ENCODE measurements at places on chromosomes 12 and 14. TPM values are rescaled to one million over a fixed set of nuclear protein-coding genes. Genes with fewer than 3 reads are reported as not detected.

Gene TUNAR
- total RNA-seq: not detected

DNA sequence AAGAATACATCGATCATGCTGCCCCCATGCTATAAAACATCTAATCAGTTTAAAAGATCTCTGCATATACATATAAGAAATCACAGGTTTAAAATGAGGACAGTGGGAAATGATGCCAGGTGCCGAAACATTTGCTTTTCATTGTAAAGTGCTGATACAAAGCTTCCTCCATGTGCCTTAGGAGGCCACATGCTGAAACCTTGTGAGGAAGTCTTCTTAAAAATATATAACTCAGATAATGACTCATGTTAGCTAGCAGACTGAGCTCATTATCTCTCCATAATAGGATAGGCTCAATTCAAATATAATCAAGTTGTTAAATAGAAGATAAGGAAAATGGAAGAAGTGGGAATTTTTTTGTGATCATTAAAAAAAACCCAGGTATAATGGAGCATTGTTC is 65.9 kb downstream of the RFX4 start:
- no peaks in the 10 kb centered on the region for H3K27me3 ChIP-seq
- no peaks in the 10 kb centered on the region for H3K36me3 ChIP-seq
- no peaks in the 10 kb centered on the region for H3K4me1 ChIP-seq
- no peak overlapping the region for H3K4me3 ChIP-seq

Gene P2RX7
- total RNA-seq: 0.18 TPM

- no peak overlapping the region for H3K27ac ChIP-seq
- H3K27me3 ChIP-seq: no peaks in the 10 kb centered on the region
- no peaks in the 10 kb centered on the region for H3K4me1 ChIP-seq
- no peak overlapping the region for H3K4me3 ChIP-seq
- no peak for DNase-seq
- no peaks in the 10 kb centered on the region for H3K36me3 ChIP-seq
These were observed 202.6 kb upstream of the ALG10B start for GRCh38 chr12:38113991-38114390.

DNA sequence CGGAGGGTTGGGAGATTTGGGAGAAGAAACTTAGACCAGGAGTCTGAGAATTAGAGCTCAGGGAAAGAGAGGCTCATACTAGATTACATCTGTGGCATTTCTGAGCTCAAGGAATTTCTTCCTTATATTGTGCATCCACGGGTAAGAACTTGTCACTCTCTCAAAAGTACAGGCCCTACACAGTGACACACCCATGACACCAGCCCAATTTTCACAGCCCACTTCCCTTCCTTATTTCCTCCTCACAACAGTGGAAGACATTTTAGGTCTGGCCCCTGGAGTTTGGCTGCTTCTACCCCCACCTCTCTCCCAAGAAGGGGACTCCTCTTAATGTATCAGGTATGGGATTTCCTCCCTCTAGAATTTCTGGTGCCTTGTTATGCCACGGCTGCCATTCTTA is 9.2 kb upstream of the ZNF385A start:
- H3K27ac ChIP-seq: no peak overlapping the region
- DNase-seq: no peak
- H3K4me1 ChIP-seq: no peaks in the 10 kb centered on the region
